ENCODE measurements at places on chromosomes 12 and 14.
A peak's percentile ranks its signal among the peaks of the same experiment; 100 is the strongest.

GRCh38 chr12:95147866-95148265 is 69.4 kb downstream of the FGD6 start:
- no peak for DNase-seq

DNA sequence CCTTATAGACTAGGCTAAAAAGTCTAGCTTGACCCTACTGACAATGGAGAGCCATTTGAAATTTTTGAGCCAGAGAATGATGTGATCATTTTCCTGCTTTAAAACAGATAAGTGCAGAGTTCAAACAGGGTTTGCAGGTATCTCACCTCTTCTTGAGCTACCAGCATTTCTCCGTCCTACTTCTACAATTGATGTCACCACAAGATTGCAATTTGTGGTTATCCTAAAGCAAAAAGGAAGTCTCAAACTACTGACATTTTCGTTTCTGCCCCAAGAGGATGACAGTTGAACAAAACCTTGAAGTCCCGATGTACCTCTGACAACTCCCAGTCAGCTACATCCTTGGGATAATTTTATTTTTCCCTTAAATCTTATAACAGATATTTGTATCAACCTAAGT is 86.7 kb downstream of the PTGER2 start:
- DNase-seq, result no peak

- no peak for DNase-seq
Observed at GRCh38 chr12:117101953-117102799, 3.0 kb upstream of the TESC start.

GRCh38 chr12:21608196-21608595 is 3.5 kb upstream of the GYS2 start:
- DNase-seq, result no peak

GRCh38 chr12:99131751-99132199 is 486.7 kb downstream of the APAF1 start:
- DNase-seq, result no peak

- peak; percentile 34 for DNase-seq
Observed at GRCh38 chr14:61472801-61473376, 151.5 kb downstream of the PRKCH start.

GRCh38 chr12:105977236-105977635 is 161.5 kb downstream of the NUAK1 start:
- no peak for DNase-seq

GRCh38 chr14:59292921-59293534 is 104.6 kb downstream of the DAAM1 start:
- DNase-seq, result no peak

DNA sequence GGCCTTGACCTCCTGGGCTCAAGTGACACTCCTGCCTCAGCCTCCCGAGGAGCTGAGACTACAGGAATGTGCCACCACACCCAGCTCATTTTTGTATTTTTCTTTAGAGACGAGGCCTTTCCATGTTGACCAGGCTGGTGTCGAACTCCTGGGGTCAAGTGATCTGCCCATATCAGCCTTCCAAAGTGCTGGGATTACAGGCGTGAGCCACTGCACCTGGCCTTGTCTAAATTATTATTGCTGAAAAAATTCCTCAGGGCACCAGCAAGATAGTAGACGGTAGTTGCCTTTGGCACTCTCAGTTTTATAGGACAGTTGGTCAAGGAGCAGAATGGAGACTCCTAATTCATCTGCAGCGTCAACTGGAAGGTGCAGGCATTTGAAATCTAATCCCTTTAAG is 2.5 kb upstream of the AICDA start:
- no peak for DNase-seq

DNA sequence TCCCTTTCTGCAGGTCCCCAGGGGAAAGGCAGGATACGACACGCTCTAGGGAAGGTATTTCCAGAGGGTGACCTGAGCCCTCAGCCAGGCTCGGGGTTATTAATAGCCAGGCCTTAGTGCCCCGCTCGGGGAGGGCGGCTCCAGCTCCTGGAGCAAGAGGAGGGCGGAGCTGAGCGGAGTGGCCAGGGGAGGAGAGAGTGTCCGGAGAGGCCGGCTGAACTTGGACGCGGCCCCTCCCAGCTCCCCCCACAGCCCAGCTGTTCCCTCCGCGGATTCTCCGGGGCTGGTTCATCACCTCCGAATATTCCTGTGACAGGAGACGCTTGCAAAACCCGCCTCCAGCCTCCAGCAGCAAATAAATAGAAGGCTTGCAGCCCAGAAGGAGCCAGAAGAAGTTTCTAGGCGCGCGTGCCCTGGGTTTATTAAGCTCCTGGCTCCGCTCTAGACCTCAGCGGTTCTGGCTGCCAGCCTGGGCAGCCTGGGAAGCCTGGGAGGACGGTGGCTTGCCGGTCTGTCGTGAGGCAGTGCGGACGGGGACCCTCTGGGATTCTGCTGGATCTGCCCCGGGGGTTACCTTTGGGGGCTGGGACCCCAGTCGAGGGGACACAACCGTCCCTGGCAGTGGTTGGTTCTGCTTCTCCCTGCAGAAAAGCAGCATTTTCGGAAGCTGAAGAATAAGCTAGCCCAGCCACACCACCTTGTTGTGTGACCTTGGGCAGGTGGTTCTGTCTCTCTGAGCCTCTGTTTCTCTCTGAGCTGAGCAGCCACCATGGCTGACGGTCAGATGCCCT is at the start of gene HSPB8:
Gene HSPB8 (plus strand): TSS at position 388 of the 791 bp plus-strand sequence. CDS start 382 bp downstream, at position 770.
- peak; percentile 36 for DNase-seq

- no peak for DNase-seq
Observed at GRCh38 chr12:10967409-10967808, 19.3 kb downstream of the TAS2R50 start.

DNA sequence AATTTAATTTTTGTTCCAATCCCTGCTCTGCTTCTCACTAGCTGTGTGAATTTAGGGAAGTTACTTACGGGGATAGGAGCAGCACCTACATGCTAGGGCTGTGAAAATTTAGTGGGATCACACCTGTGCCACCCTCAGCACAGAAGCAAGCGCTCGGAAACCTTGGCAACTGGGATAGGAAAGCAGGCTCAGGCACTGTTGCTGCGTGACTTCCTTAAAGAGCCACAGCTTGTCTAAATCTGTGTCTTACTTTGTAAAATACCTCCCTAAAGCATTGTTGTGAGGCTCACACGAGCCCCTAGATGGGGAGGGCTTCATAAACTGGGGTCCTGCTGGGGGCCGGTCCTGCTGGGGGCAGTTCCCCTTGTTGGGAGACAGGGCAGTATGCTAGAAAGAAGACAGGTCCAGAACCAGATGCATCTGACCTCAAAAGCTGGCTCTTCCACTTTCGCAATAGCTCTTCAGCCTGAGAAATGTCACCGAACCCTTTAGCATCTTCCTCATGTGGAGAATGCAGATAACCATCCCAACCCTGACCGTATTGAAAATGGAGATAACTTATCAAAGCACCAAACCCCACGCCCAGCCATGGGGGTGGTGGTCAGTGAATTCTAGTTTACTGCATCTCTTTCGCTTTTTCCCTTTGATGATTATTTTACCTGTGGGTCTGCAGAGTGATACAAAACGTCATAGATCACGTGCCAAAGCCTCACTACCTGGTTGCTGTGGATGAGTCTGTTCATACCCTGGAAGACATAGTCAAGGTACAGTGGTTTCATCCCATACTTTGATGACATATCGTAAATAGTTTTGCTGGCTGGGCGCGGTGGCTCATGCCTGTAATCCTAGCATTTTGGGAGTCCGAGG is 54.1 kb downstream of the AK7 start:
- DNase-seq, result no peak

GRCh38 chr14:100585448-100586152 is 1.6 kb downstream of the BEGAIN start:
- no peak for DNase-seq

DNA sequence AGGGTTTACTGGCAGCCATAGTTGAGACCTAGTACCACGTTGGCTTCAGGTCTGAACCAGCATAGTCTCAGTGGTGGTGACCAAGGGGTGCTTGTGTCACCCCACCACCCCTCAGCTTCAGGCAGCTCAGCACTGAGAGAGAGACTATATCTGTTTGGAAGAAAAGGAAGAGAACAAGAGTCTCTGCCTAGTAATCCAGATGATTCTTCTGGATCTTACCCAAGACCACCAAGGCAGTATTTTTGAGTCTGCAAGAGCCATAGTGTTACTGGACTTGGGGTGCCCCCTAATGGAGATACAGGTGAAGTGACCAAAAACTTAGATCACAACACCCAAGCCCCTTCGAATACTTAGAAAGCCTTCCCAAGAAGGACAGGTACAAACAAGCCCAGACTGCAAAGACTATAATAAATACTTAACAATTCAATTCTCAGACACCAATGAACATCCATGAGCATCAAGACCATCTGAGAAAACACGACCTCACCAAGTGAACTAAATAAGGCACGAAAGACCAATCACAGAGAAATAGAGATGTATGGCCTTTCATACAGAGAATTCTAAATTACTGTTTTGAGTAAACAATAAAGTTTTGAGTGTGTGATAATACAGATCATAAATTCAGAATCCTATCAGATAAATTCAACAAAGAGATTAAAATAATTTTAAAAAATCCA is 107.0 kb downstream of the HELB start:
- DNase-seq, result peak; percentile 34

DNA sequence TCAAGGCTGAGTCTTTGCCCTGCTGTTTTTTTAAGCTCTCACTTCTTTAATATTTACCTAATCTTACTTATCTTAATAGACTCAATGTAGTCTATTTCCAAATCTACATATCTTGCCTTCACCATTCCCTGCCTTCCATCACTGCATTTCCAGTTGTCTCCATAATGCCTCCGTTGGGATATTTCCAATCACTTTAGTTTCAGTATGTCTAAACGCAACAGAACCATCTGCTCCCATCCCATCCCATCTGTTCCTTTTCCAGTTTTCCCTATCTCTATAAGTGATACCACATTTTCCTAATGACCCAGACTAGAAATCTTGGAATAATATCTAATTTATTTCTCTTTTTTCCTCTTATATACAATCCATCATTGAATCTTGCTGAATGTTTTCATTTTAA is 15.1 kb upstream of the CCDC198 start:
- DNase-seq, result no peak

GRCh38 chr14:46661728-46662127 is 10.1 kb upstream of the RPL10L start:
- no peak for DNase-seq

GRCh38 chr12:70121562-70121961 is 121.7 kb upstream of the CNOT2 start:
- DNase-seq, result no peak

GRCh38 chr12:46205294-46205693 is 63.5 kb downstream of the SLC38A1 start:
- DNase-seq, result no peak

GRCh38 chr12:102811110-102811737 is 105.8 kb downstream of the PAH start:
- no peak for DNase-seq

DNA sequence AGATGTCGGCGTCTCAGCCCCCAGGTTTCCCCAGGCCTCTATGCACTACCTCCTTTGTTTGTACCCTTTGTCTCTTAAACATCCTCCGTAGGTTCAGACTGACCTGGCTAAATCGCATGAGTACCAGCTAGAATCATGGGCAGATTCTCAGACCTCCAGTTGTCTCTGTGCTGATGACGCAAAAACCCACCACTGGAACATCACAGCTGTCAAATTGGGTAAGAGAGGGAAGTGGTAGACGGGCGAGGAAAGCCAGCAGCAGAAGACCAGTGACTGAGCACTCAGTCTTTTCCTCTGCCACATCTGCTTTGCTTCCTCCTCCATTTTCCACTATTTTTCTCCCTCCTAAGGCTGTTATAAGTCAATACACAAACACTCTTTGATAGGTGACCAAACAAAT is 29.7 kb downstream of the A2ML1 start:
- no peak for DNase-seq

GRCh38 chr12:91113621-91114020 is 2.3 kb upstream of the LUM start:
- DNase-seq, result no peak

GRCh38 chr14:77375973-77376770 is 722 bp downstream of the TMED8 start:
- peak; percentile 11 for DNase-seq

DNA sequence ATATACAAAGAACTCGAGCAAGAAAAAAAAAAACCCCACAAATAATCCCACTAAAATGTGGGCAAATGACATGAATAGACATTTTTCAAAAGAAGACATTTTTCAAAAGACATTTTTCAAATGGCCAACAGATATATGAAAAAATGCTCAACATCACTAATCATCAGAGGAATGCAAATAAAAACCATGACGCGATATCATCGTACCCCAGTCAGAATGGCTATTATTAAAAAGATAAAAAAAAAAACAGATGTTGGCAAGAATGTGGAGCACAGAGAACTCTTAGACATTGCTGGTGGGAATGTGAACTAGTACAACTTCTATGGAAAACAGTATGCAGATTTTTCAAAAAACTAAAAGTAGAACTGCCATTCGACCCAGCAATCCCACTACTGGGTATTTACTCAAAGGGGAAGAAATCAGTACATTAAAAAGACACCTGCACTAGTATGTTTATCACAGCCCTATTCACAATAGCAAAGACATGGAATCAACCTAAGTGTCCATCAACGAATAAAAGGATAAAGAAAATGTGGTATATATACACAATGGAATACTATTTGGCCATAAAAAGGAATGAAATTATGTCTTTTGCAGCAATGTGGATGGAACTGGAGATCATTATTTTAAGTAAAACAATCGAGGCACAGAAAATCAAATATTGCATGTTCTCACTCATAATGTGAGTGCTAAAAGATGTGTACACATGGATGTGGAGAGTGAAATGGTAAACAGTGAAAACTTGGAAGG is 16.3 kb downstream of the ZBTB39 start:
- DNase-seq, result no peak

GRCh38 chr12:6167327-6168280 is 32.6 kb upstream of the CD9 start:
- peak; percentile 89 for DNase-seq

GRCh38 chr12:49808686-49809380 is 19.4 kb downstream of the NCKAP5L start:
- DNase-seq, result no peak

DNA sequence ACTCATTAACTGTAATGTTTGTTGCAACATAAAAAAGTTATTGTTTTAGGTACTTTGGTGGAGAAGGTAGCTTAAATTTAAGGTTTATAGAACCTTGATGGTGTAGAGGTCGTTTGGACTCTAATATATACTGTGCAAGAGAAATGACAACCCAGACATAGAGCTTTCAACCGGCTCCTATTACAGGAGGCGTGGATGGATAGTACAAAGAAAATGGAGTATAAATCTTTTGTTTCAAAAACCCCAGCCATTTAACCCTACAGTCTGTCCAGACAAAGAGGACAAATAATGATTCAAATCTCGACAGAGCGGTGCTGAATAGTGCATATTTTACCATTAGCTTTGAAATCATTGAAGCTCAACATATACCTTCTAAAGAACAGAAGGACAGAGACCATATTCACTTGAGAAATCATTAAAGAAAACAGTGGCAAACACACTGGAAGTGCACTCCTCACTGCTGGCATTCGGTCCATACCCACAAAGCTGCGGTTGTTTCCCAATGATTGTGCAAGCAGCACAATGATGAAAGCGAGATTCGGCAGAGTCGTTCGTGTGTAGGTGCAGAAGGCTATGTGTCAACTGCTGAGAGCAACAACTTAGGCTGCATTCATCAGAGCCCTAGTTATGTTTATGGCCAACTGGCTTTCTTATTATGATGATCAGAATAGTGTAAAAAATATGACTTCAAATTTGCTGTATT is 688.6 kb downstream of the NOVA1 start:
- DNase-seq, result no peak

Measured in large intestine (tissue), 12 donors.